WTC11 (cell line): ENCODE measurements at places on chromosomes 1 and 21. TPM values are rescaled to one million over a fixed set of nuclear protein-coding genes. Genes with fewer than 3 reads are reported as not detected.

B3GALT5 gene
- total RNA-seq = 25.8 to 33.3 TPM (median 32.4 TPM) in 3 replicates

NECTIN4 gene
- 0.46 to 1.7 TPM (median 0.48 TPM) in 3 replicates for total RNA-seq

PAX7 gene
- 0.24 to 0.73 TPM (median 0.37 TPM) in 3 replicates for total RNA-seq

S100B gene
- total RNA-seq = 0.34 to 0.46 TPM in 2 of 3 replicates, not detected in the other

CHD5 gene
- total RNA-seq = 1.6 to 2.4 TPM (median 1.6 TPM) in 3 replicates

MT1HL1 gene
- total RNA-seq = not detected in 3 replicates

CFHR5 gene
- not detected in 3 replicates for total RNA-seq

PCBP3 gene
- total RNA-seq = 8.5 to 14.0 TPM (median 11.8 TPM) in 3 replicates

INTS3 gene
- total RNA-seq = 66.8 to 71.3 TPM (median 70.5 TPM) in 3 replicates
